ENCODE measurements at places on chromosomes 13 and 19. TPM values are rescaled to one million over a fixed set of nuclear protein-coding genes. Genes with fewer than 3 reads are reported as not detected.
A peak's percentile ranks its signal among the peaks of the same experiment; 100 is the strongest.

DNA sequence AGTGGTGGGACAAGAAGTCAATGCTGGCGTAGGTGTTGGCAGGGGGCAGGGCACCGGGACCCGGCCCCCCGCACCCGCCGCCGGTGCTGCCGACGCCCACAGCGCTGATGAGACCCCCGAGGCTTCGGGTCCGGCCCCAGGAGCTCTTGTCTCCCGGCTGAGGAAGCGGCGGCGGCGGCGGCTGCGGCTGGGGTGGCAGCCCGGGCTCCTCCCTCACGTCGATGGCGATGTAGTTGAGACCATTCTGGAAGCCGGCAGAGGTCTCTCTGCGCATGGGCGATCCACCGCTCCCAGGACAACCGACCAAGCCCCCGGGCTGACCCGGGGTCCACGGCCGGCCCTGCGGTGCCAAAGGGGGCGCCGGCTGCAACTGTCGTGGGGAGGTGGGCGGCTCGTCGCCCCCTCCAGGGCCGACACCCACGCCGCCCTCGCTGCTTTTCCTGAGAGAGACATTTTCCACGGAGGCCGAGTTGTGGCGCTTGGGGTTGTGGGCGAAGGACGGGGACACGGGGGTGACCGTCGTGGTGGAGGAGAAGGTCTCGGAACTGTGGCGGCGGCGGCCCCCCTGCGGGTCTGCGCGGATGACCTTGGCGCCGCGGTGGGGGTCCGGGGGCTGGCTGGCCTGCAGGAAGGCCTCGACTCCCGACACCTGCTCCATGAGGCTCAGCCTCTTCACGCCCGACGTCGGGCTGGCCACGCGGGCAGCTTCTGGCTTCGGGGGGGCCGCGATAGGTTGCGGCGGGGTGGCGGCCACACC lies 4.1 kb downstream of the IRS2 start:
- peak overlapping the region; percentile 81 for H3K4me3 ChIP-seq
- H3K27ac ChIP-seq: peak overlapping the region; percentile 81
- H3K4me1 ChIP-seq: no peaks in the 10 kb centered on the region
- H3K36me3 ChIP-seq: no peaks in the 10 kb centered on the region

GRCh38 chr13:50798923-50799322 lies 44.6 kb downstream of the DLEU7 start:
- H3K4me3 ChIP-seq: no peak overlapping the region
- H3K27me3 ChIP-seq: no peaks in the 10 kb centered on the region
- no peak for DNase-seq
- H3K4me1 ChIP-seq: no peaks in the 10 kb centered on the region
- H3K27ac ChIP-seq: no peak overlapping the region

DNA sequence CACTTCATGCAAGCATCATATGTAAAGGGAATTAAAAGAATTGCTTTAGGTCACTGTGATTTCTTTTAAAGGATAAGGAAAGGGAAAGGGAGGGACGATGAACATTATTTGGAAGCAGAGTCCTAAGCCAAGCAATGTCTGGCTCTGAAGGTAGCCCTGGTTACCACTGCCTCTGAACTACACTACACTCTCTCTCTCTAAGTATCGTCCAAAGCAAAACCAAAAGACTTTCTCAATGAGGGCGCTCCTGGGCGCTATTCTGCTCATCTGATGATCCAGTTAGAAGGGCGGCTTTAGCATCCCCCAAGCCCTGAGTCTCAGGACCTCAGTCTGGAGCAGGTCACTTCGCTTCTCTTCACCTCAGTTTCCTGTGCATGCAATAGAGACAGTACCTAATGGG lies 26.2 kb downstream of the FOXO1 start:
- DNase-seq: no peak
- H3K27me3 ChIP-seq: no peaks in the 10 kb centered on the region
- H3K4me3 ChIP-seq: no peak overlapping the region
- H3K36me3 ChIP-seq: no peaks in the 10 kb centered on the region

- no peak overlapping the region for H3K4me3 ChIP-seq
- H3K27ac ChIP-seq: peak overlapping the region; percentile 61
- DNase-seq: no peak
- no peaks in the 10 kb centered on the region for H3K4me1 ChIP-seq
- H3K36me3 ChIP-seq: no peaks in the 10 kb centered on the region
These were observed 15.5 kb downstream of the LIPE start for GRCh38 chr19:42411581-42412178.

DNA sequence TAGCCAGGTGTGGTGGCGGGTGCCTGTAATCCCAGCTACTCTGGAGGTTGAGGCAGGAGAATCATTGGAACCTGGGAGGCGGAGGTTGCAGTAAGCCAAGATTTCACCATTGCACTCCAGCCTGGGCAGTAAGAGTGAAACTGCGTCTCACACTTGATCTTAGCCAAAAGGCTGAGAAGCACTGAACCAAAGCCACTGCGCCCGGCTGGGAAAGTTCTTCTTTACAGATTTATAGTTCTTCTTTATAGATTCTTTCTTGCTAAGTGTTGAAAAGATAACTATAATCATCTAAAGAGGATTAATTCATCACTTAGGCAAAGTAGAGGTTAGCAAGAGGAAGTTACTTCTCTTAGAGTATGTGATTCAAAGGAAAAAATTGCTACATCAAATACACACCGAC lies 11.1 kb downstream of the ZNF417 start:
- no peaks in the 10 kb centered on the region for H3K36me3 ChIP-seq
- no peaks in the 10 kb centered on the region for H3K4me1 ChIP-seq
- H3K27me3 ChIP-seq: no peaks in the 10 kb centered on the region
- H3K4me3 ChIP-seq: no peak overlapping the region

DNA sequence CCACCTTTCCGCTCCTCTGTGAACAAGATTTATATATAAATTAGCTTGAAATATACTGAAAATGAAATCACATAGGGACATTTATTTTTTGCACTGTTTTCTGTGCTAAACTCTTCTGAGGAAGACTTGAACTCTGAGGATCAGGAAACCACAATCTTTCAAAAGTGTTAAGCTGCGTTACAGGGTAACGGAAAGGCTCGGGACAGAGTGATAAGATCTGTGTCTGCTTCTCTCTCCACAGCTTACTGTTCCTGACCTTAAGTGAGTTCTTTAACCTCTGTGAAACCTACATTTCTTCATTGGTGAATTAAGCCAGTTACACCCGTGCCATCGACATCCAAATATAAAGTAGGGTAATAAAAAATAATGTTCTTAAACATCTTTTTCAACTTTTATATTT lies 38.9 kb downstream of the DACH1 start:
- H3K4me1 ChIP-seq: no peaks in the 10 kb centered on the region
- H3K4me3 ChIP-seq: no peak overlapping the region
- H3K27ac ChIP-seq: no peak overlapping the region
- H3K27me3 ChIP-seq: no peaks in the 10 kb centered on the region
- no peaks in the 10 kb centered on the region for H3K36me3 ChIP-seq

DNA sequence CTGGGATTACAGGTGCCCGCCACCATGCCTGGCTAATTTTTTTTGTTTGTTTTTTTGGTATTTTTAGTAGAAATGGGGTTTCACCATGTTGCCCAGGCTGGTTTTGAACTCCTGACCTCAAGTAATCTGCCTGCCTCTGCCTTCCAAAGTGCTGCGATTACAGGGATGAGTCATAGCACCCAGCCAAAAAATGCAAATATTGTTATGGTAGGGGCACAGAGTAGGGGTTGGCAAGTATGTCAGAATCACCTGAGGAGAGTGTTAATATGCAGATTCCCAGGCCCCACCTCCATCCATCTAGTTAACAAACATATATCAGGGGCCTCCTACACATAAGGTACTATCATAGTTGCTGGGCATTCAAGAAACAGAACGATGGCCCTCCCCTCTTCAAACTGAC lies 44.7 kb downstream of the VAV1 start:
- no peaks in the 10 kb centered on the region for H3K27me3 ChIP-seq
- no peak overlapping the region for H3K27ac ChIP-seq
- H3K4me3 ChIP-seq: no peak overlapping the region
- DNase-seq: no peak
- H3K36me3 ChIP-seq: no peaks in the 10 kb centered on the region
- H3K4me1 ChIP-seq: no peaks in the 10 kb centered on the region

DNA sequence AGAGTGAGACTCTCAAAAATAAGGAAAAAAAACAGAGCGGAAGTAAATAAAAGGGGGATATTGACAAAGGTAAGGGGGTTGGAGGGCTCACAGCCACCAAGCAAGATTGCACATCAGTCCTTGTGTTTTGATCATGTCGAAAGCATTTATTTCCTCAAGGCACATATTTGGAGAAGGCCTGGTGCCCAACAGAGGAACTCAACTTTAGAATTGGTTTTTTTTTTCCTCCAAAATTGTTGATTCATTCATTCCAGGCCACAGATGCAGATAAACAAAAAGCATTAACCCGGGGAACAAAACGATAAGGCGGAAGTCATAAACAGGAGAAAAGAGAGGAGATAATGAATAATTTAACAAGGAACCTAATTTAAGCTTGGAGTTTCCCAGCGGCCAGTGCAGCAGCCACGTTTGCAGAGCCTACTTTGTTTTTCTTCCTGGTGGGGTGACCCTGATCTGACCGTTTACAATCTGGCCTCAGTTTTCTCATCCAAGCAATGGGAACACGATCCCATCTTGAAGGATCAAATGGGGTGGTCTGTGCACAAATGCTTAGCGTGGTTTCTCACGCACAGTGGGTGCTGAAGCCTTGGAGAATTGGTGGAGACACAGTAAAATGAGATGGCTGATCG lies 2.1 kb upstream of the PTPRS start:
- H3K36me3 ChIP-seq: no peaks in the 10 kb centered on the region
- DNase-seq: no peak
- peaks cover 3% of the 10 kb centered on the region for H3K27me3 ChIP-seq
- no peaks in the 10 kb centered on the region for H3K4me1 ChIP-seq

LRRC63 gene
- total RNA-seq: 0.33 TPM

PSG3 gene
- not detected for total RNA-seq

Measured in breast epithelium (tissue), 4 donors.